ENCODE measurements at places on chromosomes 3 and 15.

DNA sequence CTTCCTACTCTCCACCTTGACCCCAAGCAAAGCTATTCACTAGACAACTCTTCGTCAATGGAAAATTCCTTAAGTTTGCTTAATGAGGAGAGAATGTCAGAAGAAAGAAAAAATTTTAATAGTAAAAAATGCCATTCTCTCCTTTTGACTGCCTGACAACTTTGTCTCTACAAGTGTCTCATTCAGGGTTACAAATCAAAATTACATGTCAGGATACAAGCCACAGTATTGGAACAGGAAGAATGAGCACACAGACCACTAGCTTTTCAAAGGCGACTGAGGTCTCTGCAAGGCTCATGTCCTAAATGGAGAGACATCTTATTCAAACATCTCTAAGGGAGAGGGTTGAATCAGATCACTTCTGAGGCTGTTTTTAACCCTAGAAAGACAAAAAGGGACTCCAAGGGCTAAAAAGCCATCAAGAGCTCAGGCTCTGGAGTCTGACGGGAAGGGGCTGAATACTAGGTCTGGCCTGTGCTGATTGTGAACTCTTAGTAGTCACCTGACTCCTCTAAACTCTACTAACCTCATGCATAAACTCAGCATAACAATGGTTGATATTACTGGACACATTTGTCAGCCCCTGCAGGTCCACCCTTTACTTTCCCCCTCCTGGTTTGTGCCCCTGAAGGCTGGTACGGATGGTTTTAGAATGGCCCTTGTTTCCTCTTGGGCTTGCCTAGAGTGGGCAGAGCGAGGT is 12.8 kb upstream of the MEIS2 start:
- DNase-seq, result no peak

- no peak for DNase-seq
Observed at GRCh38 chr3:33201195-33201594, 17.4 kb downstream of the SUSD5 start.

DNA sequence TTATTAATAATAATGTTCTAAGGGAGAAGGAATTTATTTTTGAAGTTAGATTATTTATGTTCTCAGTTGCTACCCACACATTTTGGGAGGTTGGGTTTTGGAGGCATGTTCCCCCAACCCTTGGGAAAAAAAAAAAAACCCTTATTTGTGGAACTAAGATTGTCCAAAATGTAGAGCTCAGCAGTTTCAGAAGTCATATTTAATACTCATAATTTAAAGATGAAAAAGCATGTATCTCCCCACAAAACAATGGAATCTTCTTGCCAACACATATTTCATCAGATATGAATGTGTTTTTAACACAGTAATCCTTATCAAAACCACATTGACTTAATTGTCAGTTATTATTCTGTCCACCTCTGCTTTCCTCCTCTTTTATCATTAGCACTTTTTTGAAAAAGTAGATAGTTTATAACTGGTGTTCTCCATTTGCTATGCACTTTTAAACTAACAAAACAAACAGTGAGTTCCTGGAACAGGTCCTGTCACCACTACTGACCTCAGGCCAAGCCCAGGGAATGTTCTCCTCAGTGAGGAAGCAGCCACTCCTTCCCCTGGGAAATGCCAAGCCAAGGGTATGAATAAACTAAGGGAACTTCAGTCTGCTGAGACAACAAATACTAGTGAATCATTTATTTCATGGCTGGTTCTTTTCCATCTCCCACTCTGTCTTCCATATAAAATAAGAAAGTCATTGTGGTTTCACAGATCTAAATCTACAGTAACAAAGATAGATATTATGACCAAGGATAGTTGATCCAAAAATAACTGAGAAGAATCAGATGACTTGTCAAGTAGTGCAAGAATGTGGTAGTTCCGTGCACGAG is 414.4 kb upstream of the ALCAM start:
- no peak for DNase-seq

DNA sequence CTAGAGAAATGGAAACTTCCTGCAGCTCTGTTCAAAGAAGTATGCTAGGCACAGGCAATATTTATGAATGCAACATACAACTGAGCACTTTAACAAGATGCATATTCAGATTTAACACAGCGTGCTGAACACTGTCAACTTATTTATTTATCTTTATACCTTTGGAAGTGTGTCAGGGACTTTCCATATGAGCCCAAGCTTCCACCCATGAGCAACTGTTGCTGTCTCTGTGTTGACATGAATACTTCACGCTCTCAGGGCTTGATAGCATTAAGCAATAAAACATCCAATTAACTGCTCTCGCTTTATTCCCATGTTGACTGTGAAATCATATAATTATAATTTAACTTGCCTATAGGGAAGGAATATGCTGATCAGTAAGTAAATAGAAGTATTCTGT is 116.6 kb upstream of the ROBO1 start:
- no peak for DNase-seq

DNA sequence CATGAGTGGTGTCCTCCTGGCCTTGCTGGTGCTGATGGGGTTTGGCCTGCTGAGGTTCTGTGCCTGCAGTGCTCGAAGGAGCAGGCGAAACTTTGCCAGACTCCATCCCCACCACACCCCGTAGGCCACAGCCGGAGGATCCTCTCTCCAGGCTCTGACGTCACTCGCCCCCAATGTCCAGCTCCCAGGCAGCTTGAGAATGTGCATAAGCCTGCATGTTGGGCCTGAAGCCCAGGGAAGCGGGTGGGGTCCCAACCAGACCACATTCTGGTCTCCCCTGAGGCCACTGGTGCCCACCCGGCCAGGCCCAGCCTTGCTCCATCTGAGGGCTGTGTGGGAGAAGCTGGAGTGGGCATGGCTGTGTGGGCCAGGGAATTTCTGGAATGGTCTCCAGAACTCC is 109.8 kb downstream of the ASB7 start:
- DNase-seq, result no peak

DNA sequence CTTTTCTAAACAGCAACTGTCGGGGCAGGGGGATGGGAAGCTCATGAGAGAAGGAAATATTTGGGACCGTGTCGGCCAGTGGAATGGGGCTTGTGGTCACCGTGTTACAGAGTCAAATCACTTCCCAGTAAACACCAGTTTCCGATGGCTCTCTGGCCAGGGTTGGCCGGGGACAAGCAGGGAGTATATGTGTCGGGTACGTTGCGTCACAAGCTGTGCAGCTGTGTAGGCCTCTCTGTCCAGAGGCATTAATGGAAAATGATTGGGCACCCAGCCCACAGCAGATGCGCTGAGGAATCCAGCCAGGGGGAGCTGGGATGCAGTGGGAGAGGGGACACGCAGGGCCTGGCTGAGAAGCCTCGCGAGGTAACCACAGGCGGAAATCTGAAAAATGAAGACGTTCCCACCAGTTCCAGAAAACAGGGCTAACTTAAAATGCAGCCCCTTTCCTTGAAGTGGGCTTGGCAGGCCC is 15.8 kb upstream of the ALDH1A3 start:
- no peak for DNase-seq

DNA sequence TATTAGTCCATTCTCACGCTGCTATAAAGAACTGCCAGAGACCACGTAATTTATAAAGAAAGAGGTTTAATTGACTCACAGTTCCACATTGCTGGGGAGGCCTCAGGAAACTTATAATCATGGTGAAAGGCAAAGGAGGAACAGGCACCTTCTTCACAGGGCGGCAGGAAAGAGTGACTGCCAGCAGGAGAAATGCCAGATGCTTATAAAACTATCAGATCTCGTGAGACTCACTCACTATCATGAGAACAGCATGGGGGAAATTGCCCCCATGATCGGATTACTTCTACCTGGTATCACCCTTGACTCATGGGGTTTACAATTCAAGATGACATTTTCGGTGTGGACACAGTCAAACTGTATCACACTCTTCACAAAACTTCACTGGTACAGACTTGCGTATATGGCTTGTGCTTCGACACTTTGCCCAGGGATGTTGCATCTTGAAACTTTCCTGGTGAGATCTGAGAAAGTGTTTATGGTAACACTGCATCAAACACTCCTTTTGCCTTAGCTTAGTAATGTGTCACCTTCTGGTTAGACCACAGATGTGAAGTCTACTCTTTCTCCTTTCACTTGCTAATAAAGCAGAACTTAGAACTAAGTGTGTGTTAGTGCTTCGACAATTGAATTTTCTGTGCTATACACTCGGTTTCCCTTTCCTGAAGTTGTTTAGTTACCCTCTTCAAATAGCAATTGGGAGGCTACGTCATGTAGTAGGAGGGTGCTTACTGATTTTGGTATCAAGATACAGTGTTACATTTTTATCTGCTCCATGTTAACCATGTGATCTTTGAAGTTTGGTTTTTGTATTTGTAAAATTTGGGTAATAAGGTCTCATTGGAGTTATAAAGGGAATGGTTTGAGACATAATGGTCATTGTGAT is 185.7 kb downstream of the LPP start:
- DNase-seq, result no peak

GRCh38 chr3:11717301-11717700 is 73.6 kb upstream of the VGLL4 start:
- no peak for DNase-seq

DNA sequence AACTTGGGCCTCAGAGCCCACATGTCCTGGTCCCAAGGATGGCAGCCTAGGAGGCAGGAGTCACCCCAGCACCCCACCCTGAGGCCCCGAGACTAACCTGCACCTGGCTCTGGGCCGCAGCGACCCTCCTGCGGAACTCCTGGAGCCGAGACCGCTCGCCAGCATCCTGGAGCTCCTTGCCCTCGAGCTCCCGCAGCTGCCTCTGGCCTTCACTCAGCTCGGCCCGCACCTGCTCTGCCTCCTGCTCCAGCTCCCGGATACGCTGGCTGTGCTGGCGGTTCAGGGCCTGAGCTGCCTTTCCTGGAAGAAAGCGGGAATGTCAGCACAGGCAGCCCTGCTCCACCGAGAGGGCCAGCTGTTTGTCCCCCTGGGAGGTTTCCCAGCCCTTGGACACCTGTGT is 13.2 kb downstream of the KIF7 start:
- DNase-seq, result no peak
